ENCODE measurements at places on chromosomes 12 and 14.

GRCh38 chr14:66249544-66249943, 236.6 kb upstream of the CCDC196 start:
- no peak for DNase-seq

- no peak for DNase-seq
Measured at GRCh38 chr14:100058777-100059437, 6.3 kb upstream of the EVL start.

DNA sequence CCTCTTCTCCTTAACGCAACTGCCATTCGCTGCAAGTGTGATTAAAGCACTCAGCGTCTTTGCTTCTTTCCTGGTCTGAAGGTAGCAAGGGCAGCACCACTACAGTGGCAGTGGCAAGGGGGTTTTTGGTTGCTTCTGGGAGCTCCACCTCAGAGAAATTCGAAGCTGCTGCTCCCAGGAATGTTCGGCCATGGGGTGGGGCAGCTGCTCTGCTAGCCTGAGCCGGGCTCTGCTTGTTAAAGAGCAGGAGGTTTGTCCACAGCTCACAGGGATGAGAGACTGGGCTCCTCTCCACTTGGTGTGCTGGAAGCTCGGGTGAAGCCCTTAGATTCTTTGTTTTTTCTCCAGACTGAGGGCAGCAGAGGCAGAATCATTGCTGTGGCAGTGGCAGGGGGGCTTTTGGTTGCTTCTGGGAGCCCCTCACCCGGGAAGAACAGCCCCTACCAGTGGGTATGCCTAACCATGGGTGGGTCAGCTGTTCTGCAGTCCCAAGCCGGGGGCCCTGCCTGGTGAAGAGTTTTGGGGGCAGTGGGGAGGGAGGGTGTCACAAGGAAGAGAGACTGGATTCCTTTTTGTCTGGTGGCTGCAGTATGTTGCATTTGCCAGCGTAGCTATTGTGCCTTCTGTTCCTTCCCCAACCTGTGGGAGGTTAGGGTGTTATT, 340.2 kb downstream of the AEBP2 start:
- no peak for DNase-seq

- DNase-seq: no peak
Measured at GRCh38 chr12:3557116-3557697, 66.2 kb downstream of the PRMT8 start.

GRCh38 chr12:104276273-104277131, 27.0 kb upstream of the EID3 start:
- DNase-seq: no peak

GRCh38 chr14:28116716-28117115, 649.9 kb upstream of the FOXG1 start:
- no peak for DNase-seq

DNA sequence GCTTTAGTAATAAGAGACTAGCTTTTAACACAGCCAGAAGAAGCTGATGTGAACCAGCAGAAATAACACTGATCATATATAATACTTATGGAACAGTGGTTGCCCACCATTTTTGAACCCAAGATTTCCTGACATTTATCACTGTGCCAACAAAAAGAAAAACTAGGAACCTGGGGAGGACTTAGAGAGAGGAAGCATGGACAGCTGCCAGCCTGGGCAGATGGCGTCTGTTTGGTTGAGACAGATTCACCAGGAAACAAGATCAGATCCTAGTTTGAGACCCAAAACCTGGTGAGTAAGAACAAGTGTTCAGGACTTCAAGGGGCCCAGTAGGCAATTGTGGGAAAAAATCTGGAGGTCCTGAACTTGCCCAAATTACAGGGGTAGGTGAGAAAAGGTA, 95.3 kb downstream of the BICD1 start:
- no peak for DNase-seq

GRCh38 chr14:79177106-79177505, 1006.9 kb downstream of the NRXN3 start:
- DNase-seq: no peak

GRCh38 chr14:64444984-64445845, 20.1 kb upstream of the AKAP5 start:
- DNase-seq: no peak

GRCh38 chr12:8629486-8630033, 16.9 kb upstream of the AICDA start:
- DNase-seq: no peak

DNA sequence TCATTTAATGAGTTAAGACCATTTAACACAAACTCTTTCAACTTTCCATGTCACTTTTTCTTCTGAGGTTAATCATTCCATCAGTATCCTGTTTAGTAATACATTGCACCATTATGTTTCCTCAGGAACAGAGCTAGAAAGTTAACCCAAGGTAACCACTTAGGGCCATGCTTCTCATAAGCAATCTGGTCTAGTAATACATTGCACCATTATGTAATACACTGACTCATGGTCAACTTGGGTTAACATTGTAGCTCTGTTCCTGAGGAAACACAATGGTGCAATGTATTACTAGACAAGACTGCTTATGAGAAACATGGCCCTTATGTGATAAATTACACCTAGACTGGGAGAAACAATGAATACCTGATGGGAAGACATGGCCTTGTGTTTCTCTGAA, 21.7 kb downstream of the ERH start:
- DNase-seq: no peak

- DNase-seq: no peak
Measured at GRCh38 chr12:89731089-89731488, 22.5 kb upstream of the ATP2B1 start.

DNA sequence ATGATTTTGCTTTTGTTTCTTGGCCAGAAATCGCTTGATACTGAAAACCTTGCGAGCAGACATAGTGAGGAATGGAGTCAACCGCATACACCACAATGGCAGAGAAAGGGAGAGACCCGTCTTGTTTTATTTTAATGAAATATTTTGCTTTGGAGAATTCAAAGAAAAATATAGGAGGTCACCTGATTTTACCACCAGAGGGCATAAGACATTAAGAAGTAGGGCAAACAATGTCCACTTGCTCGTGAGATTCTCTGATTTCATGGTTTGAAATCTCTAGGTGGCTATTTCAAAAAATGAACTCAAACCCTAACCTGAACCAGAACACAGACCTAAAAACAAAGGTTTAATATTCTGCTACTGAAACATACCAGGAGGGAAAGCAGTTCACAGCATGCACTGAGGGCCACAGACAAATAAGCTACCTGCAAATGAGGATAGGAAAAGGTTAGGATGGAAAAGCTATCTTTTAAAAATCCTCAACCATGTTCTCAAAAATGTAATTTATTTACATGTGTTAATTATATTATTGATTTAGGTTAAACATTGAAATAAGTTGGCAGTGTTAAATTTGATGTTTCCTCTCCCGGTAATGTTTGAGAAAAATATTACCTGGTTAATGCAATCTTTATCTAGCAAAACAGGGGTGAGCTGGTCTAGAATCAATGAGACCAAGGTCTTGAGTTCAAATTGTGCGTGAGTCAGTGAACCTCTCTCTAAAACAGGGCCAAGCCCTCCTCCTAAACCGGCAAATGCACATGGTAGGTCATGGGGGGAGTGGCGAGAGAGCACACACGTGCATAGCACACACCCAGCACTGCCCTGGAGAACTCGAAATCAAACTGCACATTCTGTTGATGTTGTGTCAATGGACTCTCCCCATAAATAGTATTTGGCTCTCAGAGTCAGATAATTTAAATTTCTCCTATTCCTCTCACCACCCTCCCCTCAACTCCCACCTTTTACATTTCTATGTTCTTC, 12.5 kb downstream of the IFNG-AS1 start:
- no peak for DNase-seq

- DNase-seq: no peak
Measured at GRCh38 chr12:94404854-94405253, 54.8 kb downstream of the CEP83 start.

DNA sequence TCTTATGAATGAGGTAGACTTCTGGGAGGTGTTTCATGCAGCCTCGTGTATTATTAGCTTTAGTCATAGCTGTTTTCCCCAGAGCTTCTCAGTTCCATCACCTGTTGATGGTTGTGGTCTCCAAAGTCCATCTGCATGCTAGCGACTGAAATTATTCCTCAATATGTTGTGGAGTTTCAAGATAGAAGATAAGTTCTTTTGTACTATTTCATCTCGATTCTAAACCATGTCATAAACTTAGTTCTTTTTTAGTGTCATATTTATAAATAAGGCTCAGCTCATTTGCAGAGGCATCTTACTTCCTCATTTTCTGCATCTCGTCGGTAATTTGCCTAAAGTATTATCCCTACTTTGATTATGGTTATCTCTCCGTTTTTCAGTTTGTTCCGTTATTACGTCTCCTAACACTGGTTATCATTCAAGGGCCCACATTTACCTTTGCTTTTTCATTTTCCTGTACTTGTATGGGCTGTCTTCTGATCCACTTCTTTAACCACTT, 119.1 kb downstream of the ITPR2 start:
- no peak for DNase-seq

- no peak for DNase-seq
Measured at GRCh38 chr14:26963711-26964110, 365.9 kb upstream of the NOVA1 start.

DNA sequence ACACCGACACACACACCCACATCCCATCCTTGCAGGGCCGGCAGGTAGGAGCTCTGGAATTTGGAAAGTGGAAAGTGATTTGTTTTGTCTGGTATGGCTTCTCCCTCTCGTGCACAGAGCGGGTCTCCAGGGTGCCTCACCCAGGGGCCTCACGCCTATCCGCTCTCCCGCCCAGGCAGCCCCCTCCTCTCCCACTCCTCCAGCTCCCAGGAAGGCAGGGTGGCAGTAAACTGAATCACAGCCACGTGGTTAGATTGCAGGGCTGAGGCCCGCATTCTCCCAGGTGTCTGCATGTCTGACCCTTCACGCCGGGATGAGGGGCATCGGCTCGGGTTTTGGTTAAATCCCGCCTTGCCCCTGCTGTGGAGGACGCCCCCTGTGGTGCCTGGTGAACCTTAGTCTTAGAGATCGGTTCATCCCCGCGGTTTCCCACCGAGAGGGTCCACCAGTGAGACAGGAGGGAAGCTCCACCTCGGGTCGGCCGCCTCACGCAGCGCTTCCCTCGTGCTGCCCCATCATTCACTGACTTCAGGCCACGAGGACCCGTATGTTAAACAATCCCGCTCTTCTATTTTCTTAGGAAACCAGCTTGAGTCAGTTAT, 64.4 kb downstream of the ADGRD1 start:
- no peak for DNase-seq

- no peak for DNase-seq
Measured at GRCh38 chr14:51692646-51693045, 40.9 kb downstream of the FRMD6 start.

DNA sequence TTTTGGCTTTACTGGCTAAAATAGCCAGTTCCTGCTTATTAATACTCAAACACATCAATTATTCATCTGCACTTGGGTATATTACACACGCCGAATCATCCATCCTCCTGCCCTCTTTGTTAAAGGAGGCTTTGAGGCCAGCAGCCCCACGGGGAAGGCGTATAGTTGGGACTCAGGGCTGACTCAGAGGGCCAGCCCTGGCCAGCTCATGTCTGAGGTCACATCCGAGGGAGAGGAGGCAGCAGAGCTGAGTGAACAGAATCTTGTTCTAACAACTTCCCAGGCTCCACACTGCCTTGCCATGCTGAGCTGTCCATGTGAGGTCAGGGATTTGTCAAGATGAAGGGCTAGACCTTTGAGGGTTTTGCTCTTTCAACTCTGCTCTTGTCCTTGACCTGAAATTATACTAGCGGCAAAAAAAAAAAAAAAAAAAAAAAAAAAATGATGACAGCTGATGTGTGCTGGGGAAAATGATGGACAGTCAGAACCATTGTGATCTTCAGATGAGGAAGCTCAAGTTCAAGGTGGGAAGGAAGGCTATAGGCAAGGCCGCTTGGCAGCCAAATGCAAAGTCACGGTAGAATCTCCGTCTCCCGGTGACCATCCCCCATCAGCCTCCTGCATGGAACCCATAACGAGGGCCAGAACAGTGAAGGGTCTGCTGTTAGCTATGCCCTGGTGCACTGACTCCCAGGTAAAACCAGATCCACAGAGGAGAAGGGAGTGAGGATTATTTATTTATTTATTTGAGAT, 12.5 kb upstream of the MARK3 start:
- no peak for DNase-seq

DNA sequence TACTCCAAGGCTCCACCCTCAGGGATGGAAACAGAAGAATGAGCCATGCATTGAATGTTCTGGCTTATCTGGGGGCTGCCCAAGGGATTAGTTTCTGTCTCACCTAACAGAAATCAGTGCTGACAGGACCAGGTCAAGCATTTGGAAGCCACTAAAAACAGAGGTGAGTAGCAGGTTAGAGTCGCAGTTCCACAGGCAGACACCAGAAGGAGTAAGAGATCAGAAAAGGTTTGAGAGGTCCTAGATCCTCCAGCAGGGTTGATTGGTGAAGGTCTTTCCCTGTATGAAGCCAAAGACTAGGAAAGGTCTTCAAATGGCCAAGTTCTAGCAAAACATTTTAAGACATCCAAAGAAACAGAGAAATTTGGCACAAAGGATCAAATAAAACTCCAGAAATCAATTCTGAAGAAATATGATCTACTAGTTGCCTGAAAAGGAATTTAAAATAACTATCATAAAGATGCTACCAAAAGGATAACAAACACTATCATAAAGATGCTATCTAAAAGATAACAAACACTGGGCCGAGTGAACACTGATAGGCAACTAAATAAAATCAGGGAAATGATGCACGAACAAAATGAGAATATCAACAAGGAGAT, 19.5 kb upstream of the TTC9 start:
- no peak for DNase-seq
